CD8-positive, alpha-beta memory T cell (primary cell): ENCODE measurements at places on chromosomes 6 and 20. TPM values are rescaled to one million over a fixed set of nuclear protein-coding genes. Genes with fewer than 3 reads are reported as not detected.

GRCh38 chr6:47302043-47302442 lies 7.7 kb downstream of the TNFRSF21 start:
- DNase-seq, result no peak
- no peaks in the 10 kb centered on the region for H3K4me1 ChIP-seq
- no peaks in the 10 kb centered on the region for H3K36me3 ChIP-seq
- H3K4me3 ChIP-seq, result no peak overlapping the region

DNA sequence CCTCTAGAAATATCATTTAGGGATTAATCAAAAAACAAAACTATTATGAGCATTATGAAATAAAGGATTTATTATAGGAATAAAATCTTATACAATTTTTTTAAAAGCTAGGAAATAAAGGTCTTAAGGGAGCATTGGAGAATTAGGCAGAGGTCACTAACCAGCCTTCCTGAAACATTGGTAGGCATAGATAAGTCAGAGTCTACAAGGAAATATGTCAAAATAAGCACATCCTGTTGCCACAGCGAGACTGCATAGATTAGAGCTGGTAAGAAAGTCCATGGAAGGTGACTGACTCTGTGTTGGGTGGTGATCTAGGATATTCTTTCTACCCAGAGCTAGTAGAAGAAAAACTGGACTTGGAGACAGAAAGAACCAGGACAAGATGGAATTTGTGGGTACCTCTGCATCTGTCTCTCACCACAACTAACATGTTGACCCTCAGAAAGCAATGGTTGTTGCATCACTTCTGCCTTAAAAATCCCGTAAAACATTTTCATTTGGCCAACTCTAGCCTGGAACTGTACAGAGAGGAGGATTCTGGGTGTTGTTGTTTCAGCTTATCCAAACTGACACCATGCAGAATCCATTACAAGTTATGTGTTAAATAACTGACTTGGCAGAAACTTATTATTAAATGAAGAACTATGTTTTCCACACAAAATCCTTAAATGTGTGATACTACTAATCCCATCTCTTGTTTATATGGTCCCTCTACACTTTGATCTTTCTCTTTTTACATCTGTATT lies 77.1 kb downstream of the FBXO5 start:
- H3K4me1 ChIP-seq, result no peaks in the 10 kb centered on the region
- no peaks in the 10 kb centered on the region for H3K27me3 ChIP-seq
- no peak overlapping the region for H3K27ac ChIP-seq
- DNase-seq, result no peak
- no peak overlapping the region for H3K4me3 ChIP-seq
- no peaks in the 10 kb centered on the region for H3K36me3 ChIP-seq

DNA sequence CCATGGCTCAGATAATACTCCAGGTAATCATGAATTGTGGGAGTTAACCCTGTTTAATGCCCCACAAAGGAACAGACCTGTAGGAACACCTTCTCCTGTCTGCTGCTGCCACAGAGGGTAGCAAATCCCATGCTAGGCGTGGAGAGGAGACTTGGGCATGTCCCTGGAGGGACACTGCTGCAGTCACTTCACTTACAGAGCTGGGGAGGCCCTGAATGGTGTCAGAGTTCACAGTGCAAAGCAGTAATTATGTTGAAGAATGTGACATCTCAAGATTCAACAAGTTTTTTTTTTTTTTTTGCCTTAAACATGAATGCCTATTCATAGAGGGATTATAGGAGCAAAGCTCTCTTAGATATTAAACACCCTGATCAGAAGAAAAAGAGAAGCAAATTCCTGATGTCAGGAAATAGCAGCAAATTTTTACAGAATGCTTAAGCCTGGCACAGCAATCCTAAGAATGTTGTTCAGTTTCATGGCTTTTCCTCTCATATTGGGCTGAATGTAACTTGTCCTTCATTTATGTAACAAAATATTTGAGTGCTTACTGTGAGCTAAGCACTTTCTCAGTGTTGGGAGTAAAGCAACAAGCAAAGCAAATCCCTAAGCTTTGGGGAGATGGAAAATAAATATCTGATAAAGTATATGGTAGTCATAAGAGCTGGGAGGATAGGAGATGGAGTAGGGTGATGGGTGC lies 45.0 kb downstream of the CARMIL1 start:
- no peaks in the 10 kb centered on the region for H3K36me3 ChIP-seq
- no peak overlapping the region for H3K4me3 ChIP-seq
- no peaks in the 10 kb centered on the region for H3K4me1 ChIP-seq

The NT5E gene
- polyA plus RNA-seq, result 32.7 TPM

The MAFB gene
- polyA plus RNA-seq, result not detected
